Psoas muscle (tissue), 8 donors: ENCODE measurements at places on chromosomes 5 and 9.
A peak's percentile ranks its signal among the peaks of the same experiment; 100 is the strongest.

DNA sequence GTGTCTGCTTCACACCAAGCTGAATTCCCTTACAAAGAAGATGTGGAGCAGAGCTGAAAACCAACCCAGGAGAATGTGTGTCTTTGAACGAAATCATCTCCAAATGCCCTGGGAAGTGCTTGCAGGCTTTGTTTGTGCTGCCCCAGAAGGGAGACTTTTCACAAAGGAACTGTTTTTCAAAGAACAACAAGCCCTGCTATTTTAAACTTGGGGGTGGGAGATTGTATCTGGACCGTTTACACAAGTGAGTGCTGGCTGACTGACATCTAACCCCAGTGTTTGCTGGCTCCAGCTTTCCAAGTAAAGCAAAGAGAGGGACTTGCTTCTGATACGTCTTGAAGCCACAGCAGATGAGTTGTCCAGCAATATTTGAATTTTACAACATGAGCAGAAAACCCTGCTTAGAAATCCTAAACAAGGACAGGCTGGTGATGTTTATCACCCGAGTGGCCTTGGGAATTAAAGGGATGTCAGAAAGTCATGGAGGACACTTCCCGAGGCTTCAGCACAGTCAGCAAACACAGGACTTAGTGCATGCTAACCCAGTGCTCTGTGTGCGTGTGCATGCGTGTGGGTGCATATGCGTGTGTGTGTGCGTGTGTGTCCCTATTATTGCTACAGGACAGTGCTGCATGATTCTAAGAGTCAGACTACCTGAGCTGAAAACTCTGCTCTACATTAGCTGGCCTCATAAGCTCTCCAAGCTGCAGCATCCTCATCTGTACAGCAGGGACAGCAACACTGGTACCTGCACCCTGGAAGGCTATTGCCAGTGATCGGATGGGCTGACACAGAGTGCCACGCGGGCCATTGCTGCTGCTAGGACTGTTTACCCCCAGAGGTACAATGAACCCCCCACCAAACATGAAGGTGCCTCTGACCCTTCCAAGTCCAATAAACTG is 1.4 kb downstream of the ADAMTS12 start:
- no peak for DNase-seq
- H3K27me3 ChIP-seq = peaks cover 6% of the 10 kb centered on the region
- no peaks in the 10 kb centered on the region for H3K4me1 ChIP-seq
- no peaks in the 10 kb centered on the region for H3K36me3 ChIP-seq
- peak overlapping the region; percentile 51 for H3K4me3 ChIP-seq

DNA sequence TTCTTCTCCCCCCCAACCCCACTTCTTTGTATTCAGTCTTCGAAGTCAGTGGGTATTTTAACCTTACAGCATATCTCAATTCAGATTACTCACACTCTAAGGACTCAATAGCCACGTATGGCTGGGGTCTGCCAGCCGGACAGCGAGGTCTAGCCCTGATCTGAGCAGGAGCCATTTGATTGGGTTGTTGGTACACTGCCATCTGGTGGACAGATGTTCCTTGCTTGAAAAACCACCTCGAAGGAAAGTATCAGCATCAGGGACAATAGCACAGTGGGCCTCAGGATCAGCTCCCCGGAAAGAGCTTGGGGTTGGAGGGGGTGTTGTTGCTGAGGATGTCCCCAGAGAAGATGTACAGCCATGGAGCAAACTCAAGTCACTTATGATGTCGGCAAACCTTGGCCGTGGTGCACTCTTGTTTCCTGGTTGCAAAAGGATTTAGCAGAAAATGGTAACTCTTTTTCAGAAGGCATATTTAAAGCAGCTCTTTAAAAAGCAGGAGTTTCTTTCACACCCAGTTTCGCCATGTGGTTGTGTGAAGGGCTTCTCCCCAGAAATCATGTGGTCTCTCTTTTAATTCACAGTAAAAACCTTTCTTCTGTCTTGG is 31.7 kb upstream of the KCNMB1 start:
- no peaks in the 10 kb centered on the region for H3K36me3 ChIP-seq
- H3K4me1 ChIP-seq = no peaks in the 10 kb centered on the region
- DNase-seq = peak; percentile 22
- no peak overlapping the region for H3K27ac ChIP-seq

DNA sequence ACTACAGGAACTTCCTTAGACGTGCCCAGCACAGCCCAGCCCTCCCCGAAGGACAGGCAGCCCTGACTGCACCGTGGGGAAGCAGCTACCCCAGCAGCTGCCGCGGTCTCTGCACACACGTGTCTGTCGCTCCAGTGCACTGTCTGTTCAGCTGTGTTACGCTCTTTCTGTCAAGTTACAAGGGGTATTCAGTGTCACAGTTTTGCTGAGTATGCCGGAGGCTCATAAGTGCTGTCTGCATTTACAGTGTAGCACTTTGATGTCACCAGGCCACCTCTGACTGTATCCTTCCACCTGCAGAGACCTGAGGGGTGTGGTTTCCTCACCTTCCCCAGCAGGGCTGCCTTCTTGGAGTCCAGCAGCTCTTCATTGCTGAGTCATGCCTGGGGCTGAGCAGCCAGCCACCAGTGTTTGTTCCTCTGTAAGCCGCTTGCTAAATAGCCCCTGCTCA is 126.8 kb downstream of the EHMT1 start:
- no peaks in the 10 kb centered on the region for H3K27me3 ChIP-seq
- peak overlapping the region; percentile 2 for H3K4me3 ChIP-seq
- H3K27ac ChIP-seq = peak overlapping the region; percentile 65

DNA sequence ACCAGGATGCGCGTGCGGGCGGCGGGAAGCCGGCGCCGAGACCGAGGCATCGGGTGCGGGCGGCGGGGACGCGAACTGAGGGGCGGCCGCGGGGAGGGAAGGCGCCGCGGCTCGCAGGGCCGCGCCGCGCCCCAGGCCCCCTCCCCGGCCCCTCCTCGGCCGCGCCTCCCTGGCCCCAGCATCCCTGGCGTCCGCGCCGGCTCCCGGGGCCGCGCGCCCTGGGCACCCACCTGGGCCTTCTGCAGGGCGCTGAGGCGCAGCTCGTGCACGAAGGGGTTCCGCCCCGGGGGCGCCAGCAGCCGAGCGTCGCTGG is 324 bp downstream of the LPCAT1 start:
- no peaks in the 10 kb centered on the region for H3K36me3 ChIP-seq
- DNase-seq = no peak
- no peak overlapping the region for H3K27ac ChIP-seq
- H3K27me3 ChIP-seq = no peaks in the 10 kb centered on the region

DNA sequence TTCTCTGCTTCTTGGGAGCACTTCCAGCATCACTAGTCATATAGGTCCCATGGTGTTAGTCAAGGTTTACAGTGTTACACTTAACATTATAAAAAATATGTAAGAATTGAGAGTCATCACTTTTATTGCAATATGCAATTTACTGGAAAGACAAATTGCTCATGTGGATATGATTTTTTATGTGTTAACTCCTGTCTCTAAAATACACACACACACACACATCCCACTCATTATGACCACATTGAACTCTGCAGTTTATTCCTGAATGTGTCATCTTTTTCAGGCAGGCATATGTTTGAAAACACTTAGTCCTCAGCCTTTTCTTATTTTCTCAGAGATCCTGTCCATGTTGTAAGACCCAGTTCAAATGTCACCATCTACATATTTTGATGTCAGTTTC is 148.5 kb upstream of the MRPS30 start:
- no peak for DNase-seq
- no peaks in the 10 kb centered on the region for H3K27me3 ChIP-seq
- H3K36me3 ChIP-seq = no peaks in the 10 kb centered on the region
- no peak overlapping the region for H3K4me3 ChIP-seq
- H3K4me1 ChIP-seq = no peaks in the 10 kb centered on the region

GRCh38 chr5:120134944-120135343 is 329.2 kb upstream of the PRR16 start:
- no peak overlapping the region for H3K27ac ChIP-seq
- no peak for DNase-seq
- no peaks in the 10 kb centered on the region for H3K36me3 ChIP-seq

DNA sequence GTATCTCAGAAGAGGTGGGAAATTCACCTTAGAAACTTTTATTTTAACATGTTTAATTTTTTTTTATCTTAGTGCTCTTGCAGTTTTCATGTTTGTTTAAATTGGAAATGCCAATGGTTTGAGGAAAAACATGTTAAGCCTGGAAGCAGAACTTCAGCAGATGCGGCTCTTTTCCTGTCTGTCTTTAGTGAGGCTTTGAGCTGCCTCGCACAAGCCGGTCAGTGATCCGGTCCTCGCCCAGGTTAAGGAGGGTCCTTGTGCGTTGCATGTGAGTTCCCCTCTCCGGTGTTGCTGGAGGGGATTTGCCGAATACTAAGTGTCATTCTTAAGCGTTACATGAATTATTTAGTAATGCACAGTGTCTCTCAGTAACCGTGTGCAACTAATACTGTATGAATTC is 9.4 kb upstream of the PLEKHG4B start:
- no peak overlapping the region for H3K4me3 ChIP-seq
- no peaks in the 10 kb centered on the region for H3K36me3 ChIP-seq
- no peaks in the 10 kb centered on the region for H3K27me3 ChIP-seq
- DNase-seq = no peak
- H3K27ac ChIP-seq = no peak overlapping the region
- no peaks in the 10 kb centered on the region for H3K4me1 ChIP-seq

DNA sequence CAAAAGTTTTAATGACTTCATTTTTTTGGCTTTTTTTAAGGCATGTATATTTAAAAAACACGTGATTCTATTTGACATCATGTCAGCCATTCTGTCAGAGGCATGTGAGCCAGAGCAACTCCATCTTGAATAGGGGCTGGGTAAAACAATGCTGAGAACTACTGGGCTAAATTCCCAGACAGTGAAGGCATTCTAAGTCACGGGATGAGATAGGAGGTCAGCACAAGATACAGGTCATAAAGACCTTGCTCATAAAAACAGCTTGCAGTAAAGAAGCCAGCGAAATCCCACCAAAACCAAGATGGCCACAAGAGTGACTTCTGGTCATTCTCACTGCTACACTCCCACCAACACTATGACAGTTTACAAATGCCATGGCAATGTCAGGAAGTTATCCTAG is 1000.6 kb upstream of the DMAC1 start:
- H3K27me3 ChIP-seq = no peaks in the 10 kb centered on the region
- no peak overlapping the region for H3K4me3 ChIP-seq
- no peak overlapping the region for H3K27ac ChIP-seq
- no peaks in the 10 kb centered on the region for H3K36me3 ChIP-seq
- DNase-seq = no peak
- no peaks in the 10 kb centered on the region for H3K4me1 ChIP-seq

GRCh38 chr5:36787365-36788093 is 89.0 kb upstream of the NIPBL start:
- no peak overlapping the region for H3K4me3 ChIP-seq
- H3K27me3 ChIP-seq = no peaks in the 10 kb centered on the region
- H3K4me1 ChIP-seq = no peaks in the 10 kb centered on the region
- H3K36me3 ChIP-seq = no peaks in the 10 kb centered on the region
- no peak overlapping the region for H3K27ac ChIP-seq

- no peaks in the 10 kb centered on the region for H3K27me3 ChIP-seq
- H3K36me3 ChIP-seq = no peaks in the 10 kb centered on the region
- no peak overlapping the region for H3K27ac ChIP-seq
- no peak for DNase-seq
These were observed 101.2 kb downstream of the RAPGEF6 start for GRCh38 chr5:131533836-131534235.

DNA sequence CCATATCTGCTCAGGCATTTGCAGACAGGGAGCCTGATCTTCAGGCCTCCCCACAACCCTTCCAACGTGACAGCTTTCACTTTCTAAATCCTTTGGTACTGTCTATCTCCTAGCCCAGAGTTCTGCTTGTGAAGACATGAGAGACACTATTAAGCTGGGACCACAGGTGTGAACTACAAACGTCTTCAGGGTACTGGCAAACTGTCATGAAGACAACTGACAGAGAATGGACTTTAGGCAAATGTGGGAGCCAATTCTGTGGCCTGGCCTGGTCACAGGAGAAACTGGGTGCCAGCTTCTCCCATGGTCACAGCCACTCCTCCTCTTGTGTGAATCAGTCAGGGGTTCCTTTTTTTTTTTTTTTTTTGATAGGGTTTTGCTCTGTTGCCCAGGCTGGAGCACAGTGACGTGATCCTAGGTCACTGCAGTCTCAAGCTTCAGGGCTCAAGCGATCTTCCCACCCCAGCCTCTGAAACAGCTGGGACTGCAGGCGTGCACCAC is 10.4 kb downstream of the TRIM14 start:
- no peaks in the 10 kb centered on the region for H3K4me1 ChIP-seq
- no peak overlapping the region for H3K27ac ChIP-seq
- no peaks in the 10 kb centered on the region for H3K36me3 ChIP-seq
- no peak for DNase-seq
- H3K27me3 ChIP-seq = no peaks in the 10 kb centered on the region

DNA sequence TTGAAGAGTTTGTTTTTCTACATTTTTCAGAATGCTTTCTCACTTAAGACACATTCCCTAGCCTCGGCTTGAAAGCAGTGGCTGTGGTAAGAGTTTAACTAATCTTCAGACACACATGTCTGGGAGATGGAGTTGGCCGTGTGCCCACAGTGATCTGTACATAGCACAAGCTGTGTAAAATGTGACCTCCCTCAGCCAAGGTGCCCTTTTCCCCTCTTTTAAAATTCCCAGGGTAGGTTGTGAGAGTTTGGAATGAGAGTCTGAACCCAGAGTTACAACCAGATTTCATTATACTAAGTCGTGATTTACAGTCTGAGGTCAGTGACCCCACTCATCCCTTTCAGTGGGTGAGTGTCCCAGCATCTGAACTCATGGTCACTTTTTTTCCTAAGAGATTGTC is 230.4 kb downstream of the DOCK8 start:
- H3K4me1 ChIP-seq = no peaks in the 10 kb centered on the region
- no peaks in the 10 kb centered on the region for H3K36me3 ChIP-seq
- peak; percentile 60 for DNase-seq
- no peak overlapping the region for H3K27ac ChIP-seq
- no peaks in the 10 kb centered on the region for H3K27me3 ChIP-seq

DNA sequence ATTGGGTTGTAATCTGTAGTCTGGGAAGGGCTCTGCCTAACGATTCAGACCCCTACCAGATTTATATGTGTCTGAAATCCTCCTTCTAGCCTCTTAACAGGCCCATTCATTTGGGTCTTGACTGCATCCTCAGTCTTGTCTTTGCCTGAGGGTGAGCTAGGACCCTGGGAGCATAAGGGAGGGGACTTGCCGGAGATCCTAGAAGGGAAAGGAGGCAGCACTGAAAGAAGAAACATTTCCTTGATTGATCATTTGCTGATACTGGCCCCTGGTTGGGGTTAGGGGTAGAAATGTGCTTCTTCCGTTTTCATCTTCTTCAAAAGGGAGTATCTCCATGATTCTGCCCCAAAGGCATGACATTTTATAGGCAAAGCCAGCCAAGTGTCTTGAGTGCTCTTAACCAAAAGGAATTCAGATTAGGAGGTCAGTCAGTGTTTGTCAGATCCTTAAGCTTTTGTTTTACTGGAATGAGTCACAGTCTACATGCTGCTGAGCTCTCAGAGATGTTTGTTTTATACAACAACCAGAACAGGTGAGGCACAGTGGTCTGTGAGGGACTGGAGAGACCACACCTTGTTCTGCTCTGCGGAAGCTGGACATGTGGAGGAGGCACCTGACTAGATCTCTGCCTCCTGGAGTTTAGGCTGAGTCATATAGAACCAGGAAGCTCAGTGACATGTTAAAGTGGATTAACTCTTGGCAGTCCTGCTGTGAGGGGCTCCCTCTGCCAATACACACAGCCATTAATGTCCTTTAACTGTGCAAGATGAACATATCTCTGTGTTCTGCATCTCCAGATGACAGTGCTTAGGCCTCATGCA is 37.7 kb downstream of the PCDHAC2 start:
- H3K36me3 ChIP-seq = no peaks in the 10 kb centered on the region
- H3K27ac ChIP-seq = no peak overlapping the region
- H3K27me3 ChIP-seq = peaks cover 2% of the 10 kb centered on the region
- no peaks in the 10 kb centered on the region for H3K4me1 ChIP-seq
- H3K4me3 ChIP-seq = no peak overlapping the region
- DNase-seq = no peak

- no peaks in the 10 kb centered on the region for H3K36me3 ChIP-seq
- no peak overlapping the region for H3K27ac ChIP-seq
- DNase-seq = no peak
- H3K4me3 ChIP-seq = no peak overlapping the region
- no peaks in the 10 kb centered on the region for H3K27me3 ChIP-seq
These were observed 254.6 kb downstream of the EDIL3 start for GRCh38 chr5:84130006-84130580.
